Astrocyte (in vitro differentiated cells and primary cell): ENCODE measurements at places on chromosomes 1 and 21. TPM values are rescaled to one million over a fixed set of nuclear protein-coding genes. Genes with fewer than 3 reads are reported as not detected.

Gene PTPN7
- 0.58 and 0.75 TPM in 2 replicates for total RNA-seq

Gene PDE4B
- total RNA-seq = 7.6 and 8.2 TPM in 2 replicates

Gene ADSS2
- 53.9 and 54.4 TPM in 2 replicates for total RNA-seq

Gene SLC1A7
- total RNA-seq = not detected in 2 replicates

Gene PDC
- total RNA-seq = not detected in 2 replicates
